LoVo (cell line): ENCODE measurements at places on chromosomes 6 and 20.
A peak's percentile ranks its signal among the peaks of the same experiment; 100 is the strongest.

DNA sequence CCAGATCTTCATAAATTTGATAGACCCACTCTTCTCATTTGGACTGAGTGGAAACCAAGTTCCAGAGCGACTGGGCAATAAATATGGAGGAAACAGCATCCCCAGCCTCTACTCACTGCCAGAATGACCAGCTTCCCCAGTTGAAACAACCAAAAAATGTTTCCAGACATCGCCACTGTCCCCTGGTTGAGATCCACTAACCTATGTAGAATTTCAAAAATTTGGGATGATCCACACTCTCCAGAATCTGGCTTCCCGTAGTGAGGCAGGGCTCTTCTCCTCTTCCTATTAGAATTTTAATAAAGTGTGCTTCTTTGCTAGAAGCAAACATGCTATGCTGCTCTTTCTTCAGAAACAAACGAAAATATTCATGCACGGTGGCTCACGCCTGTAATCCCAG lies 287.0 kb upstream of the SUPT3H start:
- no peak for DNase-seq

DNA sequence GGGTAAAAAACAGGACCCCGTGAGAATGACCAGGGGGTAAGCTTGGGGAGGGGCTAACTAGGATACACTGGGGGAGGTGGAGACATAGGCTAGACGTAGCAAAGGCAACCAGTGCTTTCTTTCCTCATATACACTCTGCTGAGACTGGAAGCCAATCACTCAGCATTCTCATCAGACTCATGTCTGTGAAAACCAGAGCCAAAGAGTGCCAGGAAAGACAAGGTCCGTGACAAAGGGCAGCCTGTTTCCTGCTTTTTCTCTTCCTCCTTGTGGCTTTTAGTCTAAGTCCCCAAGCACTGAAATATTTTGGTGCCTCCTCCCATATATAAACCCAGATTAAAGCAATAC lies 97.9 kb upstream of the NEDD9 start:
- DNase-seq, result peak; percentile 51

DNA sequence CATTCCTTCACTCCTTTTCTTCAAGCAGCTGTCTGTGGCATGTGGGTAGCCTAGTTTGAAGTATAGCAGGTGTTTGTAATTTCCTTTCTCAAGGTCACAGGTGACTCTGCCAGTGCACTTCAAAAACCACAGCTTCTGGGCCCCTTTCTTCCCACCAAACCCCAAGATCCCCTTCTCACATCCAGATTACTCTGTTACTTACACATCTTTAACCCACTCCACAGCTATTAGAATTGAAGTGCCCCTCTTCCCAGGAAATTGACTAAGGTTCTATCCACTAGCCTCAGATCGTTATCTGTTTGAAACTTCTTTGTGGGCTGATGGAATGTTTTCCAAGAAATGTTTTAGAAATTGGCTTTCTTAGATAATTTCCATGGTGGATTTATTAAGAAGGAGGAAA lies 150.8 kb downstream of the AHI1 start:
- no peak for DNase-seq

DNA sequence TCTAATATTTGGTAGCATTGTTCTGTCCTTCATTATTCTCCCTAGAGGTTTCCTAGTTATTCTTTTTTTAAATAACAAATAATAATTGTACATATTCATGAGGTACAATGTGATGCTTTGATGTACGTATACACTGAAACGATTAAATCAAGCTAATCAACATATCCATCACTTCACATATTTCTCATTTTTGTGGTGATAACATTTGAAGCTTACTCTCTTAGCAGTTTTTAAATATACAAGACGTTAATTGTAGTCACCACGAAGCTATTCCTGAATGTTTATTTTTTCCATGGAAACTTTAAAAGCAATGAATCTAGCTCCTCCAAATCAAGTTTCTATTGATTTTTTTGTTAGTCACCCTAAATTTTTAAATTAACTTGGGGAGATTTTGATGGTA lies 116.5 kb upstream of the PRND start:
- no peak for DNase-seq

GRCh38 chr6:87242311-87242710 lies 80.1 kb upstream of the SMIM8 start:
- no peak for DNase-seq

DNA sequence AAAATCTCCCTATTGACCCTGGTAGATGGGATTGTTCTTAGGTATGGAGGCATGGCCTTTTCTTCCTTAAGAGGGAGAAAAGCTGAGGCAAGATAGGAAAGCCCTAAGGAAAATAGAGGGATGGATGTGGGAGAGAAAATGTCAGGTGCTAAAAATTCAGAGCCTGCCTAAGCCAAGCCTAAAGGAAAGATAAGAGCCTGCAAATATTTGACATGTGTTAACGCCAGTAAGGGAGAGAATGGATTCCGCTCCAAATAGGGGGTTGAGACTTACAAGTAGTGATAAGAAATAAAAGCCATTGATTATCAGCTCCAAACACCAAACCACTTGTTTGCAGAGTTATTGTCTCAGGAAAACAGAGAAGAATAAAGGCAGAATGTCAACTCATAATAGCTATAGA lies 533.6 kb downstream of the PTPRT start:
- no peak for DNase-seq

GRCh38 chr20:43306837-43307236 lies 117.1 kb upstream of the PTPRT start:
- DNase-seq, result no peak

- DNase-seq, result no peak
These were observed 50.8 kb downstream of the CD109 start for GRCh38 chr6:73746787-73747186.

DNA sequence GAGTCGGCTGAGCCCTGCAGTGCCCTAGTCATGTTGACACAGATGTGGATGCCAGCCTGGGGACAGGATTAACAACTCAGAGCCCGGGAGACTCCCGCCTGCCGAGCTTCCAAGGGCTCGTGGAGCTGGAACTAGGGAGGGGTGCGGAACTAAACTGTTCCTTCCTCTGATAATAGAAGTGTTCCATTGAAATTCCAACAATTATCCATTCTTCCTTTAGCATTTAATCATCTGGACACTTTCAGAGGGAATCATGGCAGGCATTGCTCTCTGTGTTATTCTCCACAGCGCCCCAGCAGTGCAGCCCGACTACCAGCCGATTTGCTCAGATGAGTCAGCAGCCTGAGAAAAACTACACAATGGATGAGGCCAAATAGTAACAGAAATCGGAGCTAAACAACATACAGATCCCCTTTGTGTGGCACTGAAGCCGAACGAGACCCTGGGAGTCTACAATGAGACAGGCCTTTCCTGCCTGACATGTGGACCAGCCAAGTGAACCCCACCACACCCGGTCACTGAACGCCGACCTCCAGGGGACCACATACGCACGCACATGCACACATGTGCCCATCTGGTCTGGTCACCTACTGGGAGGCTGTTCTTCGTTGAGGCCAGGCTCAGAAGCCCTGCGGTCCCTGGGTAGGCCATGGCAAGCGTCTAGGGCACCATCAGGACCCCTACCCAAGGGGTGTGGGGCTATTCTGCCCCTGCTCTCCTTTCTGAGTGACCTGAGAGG lies 238.4 kb upstream of the AFDN start:
- no peak for DNase-seq

DNA sequence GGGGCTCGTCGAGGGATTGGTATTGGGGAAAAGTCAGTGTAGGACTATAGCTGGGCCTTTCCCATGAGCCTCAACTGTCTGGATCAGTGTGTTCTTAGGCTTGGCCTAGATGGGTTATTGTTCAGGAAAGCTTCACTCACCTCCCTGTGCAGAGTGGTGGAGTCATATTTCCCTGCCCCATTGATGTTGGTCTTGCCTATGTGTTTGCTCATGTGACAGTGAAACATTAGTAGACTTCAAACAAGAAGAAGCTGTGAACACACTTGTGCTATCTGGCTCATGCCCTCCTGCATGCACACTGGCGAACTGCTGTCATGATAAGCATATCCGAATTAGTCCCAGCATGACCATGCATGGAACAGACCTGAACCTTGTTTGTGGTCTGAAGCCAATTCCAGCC lies 171.1 kb downstream of the DHX35 start:
- DNase-seq, result no peak

GRCh38 chr6:34816635-34817301 lies 24.9 kb downstream of the BLTP3A start:
- DNase-seq, result no peak

DNA sequence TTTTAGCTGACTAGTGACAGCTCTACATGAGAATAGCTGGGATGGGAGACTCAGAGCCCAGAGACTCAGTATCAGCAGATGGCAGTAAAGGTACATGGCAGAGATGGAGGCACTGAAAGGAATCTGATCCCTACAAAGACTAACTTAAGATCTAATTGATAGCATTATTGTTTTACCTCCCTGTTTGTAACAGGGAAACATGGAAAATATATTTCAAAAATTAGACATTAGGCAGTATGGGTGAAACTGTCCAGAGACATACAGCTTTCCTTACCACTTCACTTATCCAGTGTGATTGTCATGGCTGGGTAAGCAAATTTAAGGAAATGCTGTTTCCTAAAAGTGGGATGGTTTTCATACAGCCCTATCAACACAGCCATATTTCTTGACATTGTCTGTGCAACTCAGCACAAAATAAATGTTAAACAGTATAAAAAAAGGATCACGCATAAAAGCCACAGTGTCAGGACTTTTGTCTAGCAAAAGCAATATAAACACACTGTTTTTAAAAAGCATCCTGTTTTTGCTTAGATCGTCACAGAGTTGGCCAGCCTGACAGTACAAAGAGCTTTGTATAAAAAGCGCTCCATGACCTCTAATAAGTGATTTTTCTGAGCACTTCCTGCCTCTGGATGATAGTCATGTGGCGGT lies 376.9 kb downstream of the PHF3 start:
- peak; percentile 45 for DNase-seq

GRCh38 chr6:148736774-148737412 lies 9.9 kb upstream of the UST start:
- peak; percentile 8 for DNase-seq

GRCh38 chr20:46631212-46631869 lies 19.9 kb downstream of the SLC13A3 start:
- peak; percentile 1 for DNase-seq

GRCh38 chr6:2450546-2450945 lies 205.1 kb upstream of the GMDS start:
- DNase-seq, result peak; percentile 85

DNA sequence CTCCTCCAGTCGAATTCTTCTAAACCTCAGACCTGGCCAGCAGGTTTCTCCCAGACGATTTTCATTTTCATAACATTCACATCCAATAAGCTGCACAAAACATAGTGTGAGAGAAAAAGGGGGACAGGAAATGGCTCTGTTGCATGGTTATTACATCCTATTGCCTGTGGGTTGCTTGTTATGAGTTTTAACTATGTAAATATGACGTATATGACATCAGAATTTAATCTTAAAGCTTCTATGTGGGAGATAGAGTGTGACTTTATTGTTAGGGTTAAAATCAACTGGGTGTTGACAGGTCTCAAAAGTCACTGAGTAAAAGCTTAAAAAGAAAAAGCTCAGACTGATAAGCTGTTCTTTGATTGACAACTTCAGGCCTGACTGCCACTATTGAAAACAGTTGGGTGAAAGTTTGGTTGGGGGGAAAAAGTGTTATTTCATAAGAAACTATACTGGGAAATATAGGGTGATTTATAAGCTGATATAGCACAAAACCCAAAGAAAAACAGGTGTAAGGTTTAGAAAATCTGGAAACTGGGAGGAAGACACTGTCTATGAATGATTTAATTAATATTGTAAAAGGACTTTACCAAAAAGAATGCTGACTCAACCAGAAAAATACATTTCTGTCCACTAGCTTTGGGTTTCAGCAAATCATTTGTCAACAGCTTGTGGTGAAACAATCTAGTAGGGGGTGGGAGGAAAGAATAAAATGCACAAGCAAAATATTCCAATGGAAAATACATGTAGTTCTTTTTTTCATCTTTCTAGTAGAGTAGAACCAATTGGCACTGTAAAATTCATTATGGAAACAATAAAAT lies 134.1 kb upstream of the CEP162 start:
- no peak for DNase-seq

- DNase-seq, result no peak
These were observed 237.8 kb downstream of the LY86 start for GRCh38 chr6:6826095-6826901.

DNA sequence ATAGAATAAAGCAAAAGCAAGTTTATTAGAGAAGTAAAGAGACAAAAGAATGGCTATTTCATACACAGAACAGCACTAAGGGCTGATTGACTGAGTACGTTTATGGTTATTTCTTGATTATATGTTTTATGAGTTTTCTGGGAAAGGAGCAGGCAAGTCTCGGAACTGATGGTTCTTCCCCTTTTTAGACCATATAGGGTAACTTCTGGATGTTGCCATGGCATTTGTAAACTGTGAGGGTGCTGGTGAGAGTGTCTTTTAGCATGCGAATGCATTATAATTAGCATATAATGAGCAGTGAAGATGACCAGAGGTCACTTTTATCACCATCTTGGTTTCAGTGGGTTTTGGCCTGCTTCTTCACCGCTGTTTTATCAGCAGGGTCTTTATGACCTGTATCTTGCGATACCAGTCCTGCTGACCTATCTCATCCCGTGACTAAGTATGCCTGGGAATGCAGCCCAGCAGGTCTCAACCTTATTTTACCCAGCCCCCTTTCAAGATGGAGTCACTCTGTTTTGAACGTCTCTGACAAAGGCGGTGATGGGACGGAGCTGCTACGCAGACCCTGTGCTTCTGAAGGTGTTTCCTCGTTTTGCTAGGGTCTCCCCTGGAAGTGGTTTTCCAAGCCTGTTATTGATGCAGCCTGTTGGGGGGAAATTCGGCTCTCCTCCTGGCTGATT lies 45.4 kb upstream of the BMP6 start:
- no peak for DNase-seq

DNA sequence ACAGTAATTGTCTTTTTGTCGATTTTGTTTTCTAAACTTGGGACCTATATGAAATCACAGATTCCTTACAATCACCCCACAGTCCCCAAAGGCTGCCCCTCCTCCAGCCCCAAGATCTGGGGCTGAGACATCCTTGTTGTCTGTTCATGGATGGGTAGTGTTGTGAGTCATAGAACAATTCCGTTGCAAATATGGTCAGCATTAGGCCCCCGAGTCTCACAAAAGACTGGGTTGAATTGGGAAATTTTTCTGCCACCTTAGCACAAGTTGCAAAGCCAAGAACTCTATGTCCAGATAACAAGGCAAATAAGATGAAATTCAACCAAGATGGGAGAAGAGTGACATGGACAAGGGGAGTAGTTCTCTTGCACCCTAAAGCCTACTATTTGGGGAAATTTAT lies 10.5 kb upstream of the TAB2 start:
- no peak for DNase-seq

GRCh38 chr6:90151576-90152422 lies 144.8 kb downstream of the BACH2 start:
- no peak for DNase-seq

DNA sequence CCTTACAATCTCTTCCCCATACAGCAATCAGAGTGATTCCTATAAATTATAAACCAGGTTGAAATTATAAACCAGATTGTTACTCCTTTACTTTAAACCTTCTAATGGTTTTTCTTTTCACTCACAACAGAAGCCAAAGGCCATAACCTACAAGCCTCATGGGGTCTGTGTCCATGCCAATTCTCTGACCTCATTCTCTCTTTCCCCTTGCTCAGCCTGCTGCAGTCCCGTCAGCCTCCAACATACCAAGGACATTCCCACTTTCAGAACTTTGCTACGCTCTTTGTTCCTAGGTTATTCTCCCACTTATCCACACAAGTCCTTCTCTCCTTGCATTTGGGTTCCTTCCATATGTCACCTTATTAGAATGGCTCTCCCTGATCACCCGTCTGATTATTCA lies 277.9 kb upstream of the TCF21 start:
- no peak for DNase-seq
